ENCODE measurements at places on chromosomes 16 and 17. TPM values are rescaled to one million over a fixed set of nuclear protein-coding genes. Genes with fewer than 3 reads are reported as not detected.

CCL17 gene
- polyA plus RNA-seq: not detected

PLXDC1 gene
- polyA plus RNA-seq: 1.5 TPM

KRTAP4-3 gene
- polyA plus RNA-seq: not detected

EVI2B gene
- polyA plus RNA-seq: 0.78 TPM

JPH3 gene
- 0.25 TPM for polyA plus RNA-seq

KRTAP9-4 gene
- not detected for polyA plus RNA-seq

LPCAT2 gene
- 14.5 TPM for polyA plus RNA-seq

NPTX1 gene
- 0.16 TPM for polyA plus RNA-seq

CLEC18A gene
- 0.20 TPM for polyA plus RNA-seq

TOX3 gene
- not detected for polyA plus RNA-seq

OR1F1 gene
- 0.71 TPM for polyA plus RNA-seq

KRTAP9-8 gene
- not detected for polyA plus RNA-seq

CLEC10A gene
- not detected for polyA plus RNA-seq

SLC13A2 gene
- polyA plus RNA-seq: not detected

VMO1 gene
- 1.3 TPM for polyA plus RNA-seq

ZNF205 gene
- polyA plus RNA-seq: 9.7 TPM

SSH2 gene
- polyA plus RNA-seq: 8.8 TPM

OR4D1 gene
- not detected for polyA plus RNA-seq

DNAH2 gene
- polyA plus RNA-seq: 0.18 TPM

CDK3 gene
- 14.6 TPM for polyA plus RNA-seq

FA2H gene
- not detected for polyA plus RNA-seq

PTRH2 gene
- polyA plus RNA-seq: 101 TPM

FAM171A2 gene
- polyA plus RNA-seq: 4.9 TPM

SLC5A10 gene
- not detected for polyA plus RNA-seq

HSD11B2 gene
- 0.19 TPM for polyA plus RNA-seq

TELO2 gene
- polyA plus RNA-seq: 24.2 TPM

RGS11 gene
- 10.0 TPM for polyA plus RNA-seq

HLF gene
- polyA plus RNA-seq: 0.03 TPM

GNAO1 gene
- 0.15 TPM for polyA plus RNA-seq

FN3KRP gene
- 68.2 TPM for polyA plus RNA-seq

SP2 gene
- polyA plus RNA-seq: 16.7 TPM

STX1B gene
- 21.2 TPM for polyA plus RNA-seq

DNASE1L2 gene
- 2.5 TPM for polyA plus RNA-seq

ABCA3 gene
- 6.9 TPM for polyA plus RNA-seq

FOXL1 gene
- 2.8 TPM for polyA plus RNA-seq

SOST gene
- not detected for polyA plus RNA-seq

ASB16 gene
- not detected for polyA plus RNA-seq

TEKT5 gene
- polyA plus RNA-seq: not detected

ALOX12B gene
- polyA plus RNA-seq: not detected

MYH1 gene
- polyA plus RNA-seq: 0.06 TPM

TP53TG3C gene
- polyA plus RNA-seq: 0.76 TPM

IRF8 gene
- not detected for polyA plus RNA-seq

TBC1D3K gene
- polyA plus RNA-seq: not detected

CSH1 gene
- not detected for polyA plus RNA-seq

RBFOX1 gene
- polyA plus RNA-seq: not detected

CD300LB gene
- polyA plus RNA-seq: not detected

STH gene
- not detected for polyA plus RNA-seq

AATK gene
- 0.19 TPM for polyA plus RNA-seq

SECTM1 gene
- polyA plus RNA-seq: 2.1 TPM

TBC1D3C gene
- not detected for polyA plus RNA-seq

TP53 gene
- 47.3 TPM for polyA plus RNA-seq

CASKIN1 gene
- 1.7 TPM for polyA plus RNA-seq

NSMCE1 gene
- polyA plus RNA-seq: 39.8 TPM

PDK2 gene
- 124 TPM for polyA plus RNA-seq

Measured in SK-N-SH (cell line).